HS-27A (cell line): ENCODE measurements at places on chromosomes 7 and 10.

GRCh38 chr10:111087968-111088505 lies 11.2 kb downstream of the ADRA2A start:
- DNase-seq: no peak

DNA sequence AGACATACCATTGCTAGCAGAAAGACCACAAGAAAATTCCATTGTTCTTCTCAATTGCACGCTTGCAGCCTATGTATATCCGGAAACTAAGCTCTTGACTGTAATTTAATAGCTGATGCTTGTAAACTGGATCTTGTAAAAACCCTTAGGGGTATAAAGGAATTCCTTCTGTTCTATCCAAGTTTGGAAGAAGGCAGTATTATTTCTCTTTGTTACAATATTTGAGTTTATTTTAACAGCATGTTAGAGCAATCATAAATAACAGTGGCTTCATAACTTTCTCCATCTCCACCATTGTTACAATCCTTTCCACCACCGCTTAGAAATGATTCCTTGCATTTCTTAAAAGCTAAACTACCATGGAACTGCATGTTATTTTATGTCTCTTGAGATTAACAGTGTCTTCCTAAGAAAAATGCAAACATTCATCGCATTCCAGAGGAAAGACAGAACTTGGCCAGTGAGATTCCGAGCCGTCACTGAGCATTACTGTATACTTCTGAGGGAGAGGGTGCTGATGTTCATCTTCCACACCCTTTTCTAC lies 92.5 kb downstream of the TRIL start:
- no peak for DNase-seq

GRCh38 chr7:18495412-18496340 lies at the start of gene HDAC9:
HDAC9 (plus strand) TSS chr7:18495749; CDS start chr7:18496303, 554 bp downstream.
- no peak for DNase-seq

DNA sequence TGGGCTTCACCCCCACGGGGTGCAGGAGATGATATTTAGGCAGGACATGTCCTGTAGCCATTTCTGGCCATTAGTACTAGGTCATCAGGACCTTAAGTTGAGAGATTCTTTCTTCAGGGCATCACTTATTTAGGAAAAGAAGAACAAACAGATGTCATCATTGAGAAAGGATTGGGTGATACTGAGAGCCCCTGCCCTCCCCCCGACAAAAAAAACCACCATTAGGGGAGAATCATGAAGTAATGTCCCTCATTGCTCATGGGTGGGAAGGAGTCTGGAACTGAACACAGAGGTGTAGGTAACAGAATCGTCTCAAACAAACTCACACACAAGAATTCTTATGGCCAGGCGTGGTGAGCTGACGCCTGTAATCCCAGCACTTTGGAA lies 6.4 kb upstream of the ORAI2 start:
- no peak for DNase-seq

- DNase-seq: no peak
Measured at GRCh38 chr7:143042159-143042789, 9.9 kb upstream of the OR6V1 start.
